ENCODE measurements at places on chromosomes 3 and 15.

DNA sequence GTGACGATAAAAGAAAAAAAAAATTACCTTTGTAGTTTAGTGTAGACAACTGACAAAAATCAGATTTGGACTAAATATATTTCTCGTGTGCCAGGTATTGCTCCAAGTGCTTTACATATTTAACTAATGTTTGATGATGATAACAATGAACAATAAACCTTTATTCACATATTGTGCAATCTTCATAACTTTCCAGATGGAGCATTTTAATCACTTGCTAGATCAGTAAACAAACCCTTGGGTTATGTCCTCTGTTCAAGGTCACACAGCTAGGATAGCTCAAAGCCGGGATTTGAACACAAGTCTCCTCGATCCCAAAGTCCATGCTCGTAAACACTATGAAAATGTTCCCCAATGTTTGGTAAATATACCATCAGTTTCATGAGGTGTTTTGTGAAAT is 14.5 kb downstream of the NCEH1 start:
- no peak for DNase-seq

DNA sequence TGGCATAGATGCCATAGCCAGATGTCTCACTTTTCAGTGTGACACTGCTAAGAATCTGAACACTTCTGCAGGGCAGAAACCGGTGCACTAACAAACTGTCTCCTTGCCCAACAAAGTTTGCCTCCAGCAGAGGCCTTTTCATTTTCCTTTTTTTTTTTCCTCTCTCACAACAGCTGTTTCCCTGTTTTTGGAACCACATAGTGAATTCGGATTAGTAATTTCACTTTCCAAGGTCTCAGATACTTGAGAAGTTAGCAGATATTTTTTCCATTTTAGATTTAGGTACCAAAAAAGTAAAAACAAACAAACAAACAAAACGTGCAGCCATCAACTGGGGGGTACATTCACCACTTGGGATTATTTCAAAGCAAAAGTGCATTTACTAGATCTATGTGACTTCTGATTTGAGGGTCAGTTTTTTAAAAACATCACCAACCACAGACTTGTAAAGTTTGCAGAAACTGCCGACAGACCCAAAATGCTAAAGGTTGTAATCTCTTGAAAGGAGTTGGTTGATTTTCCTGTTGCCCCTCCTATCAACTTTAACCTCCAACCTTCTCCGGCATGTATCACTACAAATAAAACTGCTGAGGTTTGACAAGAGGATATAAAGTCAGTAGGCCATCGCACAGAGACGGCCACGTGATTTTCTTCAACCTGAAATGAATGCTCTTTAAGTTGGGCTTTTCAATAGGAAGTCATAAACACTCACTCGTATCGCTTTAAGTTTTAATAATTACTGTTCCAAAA is 169.1 kb downstream of the CDIN1 start:
- DNase-seq, result no peak

DNA sequence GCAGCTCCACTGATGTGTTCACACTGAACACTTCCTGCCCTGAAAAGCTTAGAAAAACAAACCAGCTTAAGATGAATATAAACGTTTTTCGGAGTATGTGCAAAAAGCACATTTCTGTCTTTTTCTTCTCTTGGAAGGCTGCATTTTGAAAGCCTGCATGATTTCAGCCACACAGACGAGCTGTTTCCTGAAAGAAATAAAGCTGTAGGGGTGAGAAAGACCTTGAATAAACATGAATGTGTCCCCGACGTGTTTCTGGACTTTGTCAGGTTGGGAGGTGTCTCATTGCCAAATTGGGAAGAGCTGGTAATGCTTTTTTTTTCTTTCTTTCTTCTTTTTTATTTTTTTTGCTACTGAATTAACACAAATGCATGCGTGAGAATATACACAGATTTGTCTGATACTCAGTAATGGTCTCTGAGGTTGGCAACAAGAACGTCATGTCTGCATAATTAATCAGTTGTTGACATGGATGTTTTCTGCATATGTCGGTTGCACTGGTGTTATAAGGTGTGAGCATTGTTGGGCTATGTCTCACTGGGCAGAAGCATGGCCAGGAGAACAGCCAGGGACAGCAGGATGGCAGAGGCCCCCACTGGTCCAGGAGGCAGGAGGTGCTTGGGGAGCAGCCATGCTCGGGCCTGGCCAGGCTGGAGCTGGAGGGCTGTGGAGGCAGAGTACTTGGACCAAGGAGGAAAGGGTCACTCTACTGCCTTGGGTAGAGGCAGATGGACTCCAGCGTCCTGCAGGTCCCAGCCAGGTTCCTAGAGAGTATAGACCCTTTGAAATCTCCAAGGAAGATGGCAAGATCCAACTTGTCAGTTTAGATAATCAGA is 39.0 kb downstream of the ADAMTSL3 start:
- DNase-seq, result no peak

DNA sequence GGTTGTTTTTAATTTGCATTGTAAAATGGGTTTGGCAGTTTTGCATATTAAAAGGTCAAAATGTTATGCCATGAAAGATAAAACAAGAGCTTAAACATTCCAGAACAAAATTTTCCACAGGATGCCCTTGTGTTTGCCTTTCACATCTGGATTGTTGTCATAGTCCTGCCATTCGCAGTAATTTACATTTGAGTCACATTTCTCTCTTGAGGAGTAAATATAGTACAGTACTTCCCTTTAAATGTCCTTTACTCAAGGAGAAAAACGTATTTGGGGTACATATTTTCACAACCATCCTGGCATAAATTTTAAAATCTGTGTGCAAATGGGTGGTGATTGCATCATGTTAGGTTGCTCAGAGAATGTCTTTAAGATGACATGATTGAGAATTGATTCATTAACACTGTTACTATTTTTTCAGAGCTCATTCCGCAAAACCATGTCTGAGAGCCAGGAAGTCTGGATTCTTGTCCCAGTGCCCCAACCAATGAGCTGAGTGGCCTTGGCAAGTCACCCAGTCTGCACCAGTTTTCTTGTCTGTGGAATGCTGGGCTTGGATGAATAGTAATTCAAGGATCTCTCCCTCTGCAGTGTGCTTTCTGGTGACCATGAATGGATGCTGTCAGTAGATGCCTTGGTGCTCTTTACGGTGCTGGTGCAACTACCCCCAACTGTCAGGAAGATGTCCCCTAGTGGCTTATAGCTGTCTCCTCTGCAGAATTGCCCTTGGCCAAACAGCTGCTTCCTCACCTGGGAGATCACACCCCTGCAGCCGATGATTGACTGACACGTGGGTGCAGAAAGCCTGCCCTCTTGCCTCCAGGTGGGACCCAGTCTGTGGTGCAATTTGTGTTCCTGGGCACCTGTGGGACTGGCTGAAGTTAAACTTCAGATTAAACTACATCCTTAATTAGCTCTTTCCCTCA is 43.0 kb downstream of the ABHD5 start:
- no peak for DNase-seq

DNA sequence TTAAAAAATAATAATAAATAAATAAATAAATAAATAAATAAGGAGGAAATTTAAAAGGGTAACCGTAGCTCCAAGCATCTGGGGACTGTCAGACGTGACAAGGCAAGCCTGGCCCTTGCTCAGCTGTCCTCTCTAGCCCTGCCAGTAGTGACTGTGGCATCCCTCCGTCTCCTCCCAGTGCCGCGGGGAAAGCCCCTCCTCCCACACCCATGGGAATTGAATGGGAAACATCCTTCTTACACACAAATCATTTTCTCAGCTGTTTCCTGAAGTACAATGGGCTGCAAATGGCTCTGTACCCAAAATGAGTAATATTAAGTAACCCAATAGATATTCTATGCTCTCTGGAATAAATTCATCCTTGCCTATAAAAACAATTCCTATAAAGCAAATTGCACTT is 101.6 kb upstream of the RAD18 start:
- DNase-seq, result peak; percentile 67

- DNase-seq, result no peak
These were observed 128.3 kb downstream of the PLCL2 start for GRCh38 chr3:17013050-17013449.

DNA sequence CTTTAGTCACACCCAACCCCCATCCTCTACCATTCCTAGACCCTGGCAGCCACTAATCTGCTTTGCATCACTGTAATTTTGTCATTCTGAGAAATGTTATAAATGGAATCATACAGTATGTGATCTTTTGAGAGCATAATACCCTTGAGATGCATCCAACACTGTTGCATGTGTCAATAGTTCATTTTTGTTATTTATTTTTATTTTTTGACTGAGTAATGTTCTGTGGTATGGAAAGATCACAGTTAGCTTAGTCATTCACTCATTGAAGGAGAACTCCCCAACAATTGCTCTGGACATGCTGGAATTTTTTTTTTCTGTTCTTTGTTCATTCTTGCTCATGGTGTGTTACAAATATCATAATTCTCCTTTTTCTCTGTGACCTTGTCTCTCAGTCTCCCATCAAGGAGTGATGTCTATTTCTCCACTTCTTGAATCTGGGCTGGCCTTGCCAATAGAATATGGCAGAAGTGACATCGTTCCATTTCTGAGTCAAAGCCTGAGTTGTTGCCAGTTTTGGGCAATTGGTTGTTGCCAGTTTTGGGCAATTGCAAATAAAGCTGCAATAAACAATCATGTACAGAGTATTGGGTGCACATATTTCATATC is 6.8 kb upstream of the ADPGK start:
- no peak for DNase-seq

DNA sequence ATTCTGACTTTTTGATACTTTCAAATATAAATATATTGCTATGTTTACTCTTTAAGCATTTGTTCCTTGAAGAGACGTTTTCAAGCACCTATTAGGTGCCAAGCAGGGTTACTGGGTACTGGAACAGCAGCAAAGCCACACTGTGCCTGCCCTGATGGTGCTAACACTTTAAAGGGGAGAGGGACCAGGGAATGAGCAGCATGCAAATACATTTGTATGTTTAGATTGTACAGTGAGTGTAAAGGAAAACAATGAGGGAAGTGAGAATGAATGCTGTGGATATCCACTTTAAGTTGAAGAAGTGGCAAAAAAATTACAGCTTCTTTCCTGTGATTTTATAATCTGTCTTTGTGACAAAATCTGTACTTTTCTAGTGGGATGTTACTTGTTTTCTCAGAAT is 400.2 kb upstream of the ATP11B start:
- DNase-seq, result no peak

GRCh38 chr3:184737641-184738505 is 26.0 kb upstream of the MAGEF1 start:
- no peak for DNase-seq

- DNase-seq, result no peak
These were observed 107.5 kb upstream of the CHRM5 start for GRCh38 chr15:33860754-33861153.

- no peak for DNase-seq
These were observed 2.6 kb upstream of the RBM15B start for GRCh38 chr3:51388286-51389029.

DNA sequence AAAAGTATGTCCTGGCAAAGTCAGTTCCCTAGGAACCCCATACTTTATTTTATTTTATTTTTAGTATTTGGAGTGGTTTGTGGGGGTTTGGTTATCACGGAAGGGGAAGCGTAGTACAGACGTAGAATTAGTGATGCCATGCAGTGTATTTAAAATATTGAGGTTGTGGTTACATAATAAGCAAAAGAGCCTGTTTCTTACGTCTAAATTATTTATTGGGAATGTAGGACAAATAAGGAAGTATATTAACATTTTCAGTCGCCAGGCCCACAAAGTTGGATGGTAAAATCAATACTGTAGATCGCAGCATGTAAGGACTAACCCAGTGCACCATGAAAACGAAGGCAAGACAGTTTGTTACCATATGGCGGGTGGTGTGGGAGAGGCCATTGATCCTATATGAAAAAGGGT is 558 bp downstream of the DTWD1 start:
- DNase-seq, result no peak

GRCh38 chr15:45454814-45455213 is 67.7 kb downstream of the SLC30A4 start:
- peak; percentile 54 for DNase-seq

DNA sequence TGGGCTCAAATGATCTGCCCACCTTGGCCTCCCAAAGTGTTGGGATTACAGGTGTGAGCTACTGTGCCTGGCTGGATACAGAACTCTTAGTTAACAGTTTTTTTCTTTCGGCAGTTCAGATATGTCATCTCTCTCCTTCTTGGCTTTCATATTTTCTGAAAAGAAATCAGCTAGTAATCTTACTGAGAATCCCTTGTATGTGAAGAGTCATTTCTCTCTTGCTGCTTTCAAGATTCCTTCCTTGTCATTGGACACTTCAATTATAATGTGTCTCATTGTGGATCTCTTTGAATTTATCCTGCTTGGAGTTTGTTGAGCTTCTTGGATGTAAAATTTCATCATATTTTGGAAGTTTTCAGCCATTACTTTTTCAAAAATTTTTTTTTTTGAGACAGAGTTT is 17.0 kb downstream of the TRIM69 start:
- DNase-seq, result no peak

GRCh38 chr3:39134305-39134704 is 19.1 kb downstream of the CSRNP1 start:
- no peak for DNase-seq

- no peak for DNase-seq
These were observed 36.3 kb downstream of the MESD start for GRCh38 chr15:80953001-80953952.

DNA sequence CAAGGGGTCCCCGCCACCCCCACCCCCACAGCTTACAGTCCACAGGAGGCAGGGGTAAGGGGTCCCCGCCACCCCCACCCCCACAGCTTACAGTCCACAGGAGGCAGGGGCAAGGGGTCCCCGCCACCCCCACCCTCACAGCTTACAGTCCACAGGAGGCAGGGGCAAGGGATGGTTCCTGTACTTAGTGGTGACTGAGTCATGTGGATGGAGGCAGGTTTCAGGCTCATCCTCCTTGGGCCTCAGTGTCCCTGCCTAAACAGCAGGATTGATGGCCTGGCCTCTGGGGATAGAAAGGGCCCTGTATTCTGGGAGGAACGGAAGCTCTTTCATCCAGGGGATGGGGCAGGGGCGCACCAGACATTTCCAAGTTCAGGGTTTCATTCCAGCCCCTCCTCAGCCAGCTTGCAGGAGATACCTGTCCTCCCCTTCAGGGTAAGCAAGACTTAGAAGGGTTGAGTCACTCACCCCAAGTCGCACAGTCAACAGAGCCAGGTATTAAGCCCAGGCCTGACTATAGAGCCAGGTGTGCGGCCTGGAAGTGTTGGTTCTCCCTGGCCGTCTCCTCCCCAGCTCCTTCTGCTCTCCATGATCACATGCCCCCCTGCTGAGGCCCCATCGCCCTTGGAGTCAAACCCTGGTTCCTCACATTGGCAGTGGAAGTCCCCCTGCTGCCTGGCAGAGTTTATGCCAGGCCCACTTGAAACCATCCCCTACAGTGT is 12.5 kb downstream of the CSK start:
- no peak for DNase-seq

GRCh38 chr3:184299488-184300377 is 692 bp downstream of the PSMD2 start:
- no peak for DNase-seq

GRCh38 chr3:63578858-63579257 is 73.6 kb upstream of the SNTN start:
- no peak for DNase-seq

DNA sequence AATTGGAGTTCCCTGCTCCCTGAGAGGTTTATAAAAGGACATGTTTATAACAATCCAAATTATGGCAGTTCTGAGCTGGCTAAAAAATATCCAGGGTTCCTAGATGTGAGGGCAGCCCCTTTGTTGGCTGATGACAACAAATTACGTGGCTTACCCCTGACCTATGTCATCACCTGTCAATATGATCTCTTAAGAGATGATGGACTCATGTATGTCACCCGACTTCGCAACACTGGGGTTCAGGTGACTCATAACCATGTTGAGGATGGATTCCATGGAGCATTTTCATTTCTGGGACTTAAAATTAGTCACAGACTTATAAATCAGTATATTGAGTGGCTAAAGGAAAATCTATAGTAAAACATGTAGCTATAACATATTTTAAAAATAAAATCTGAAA is 13.9 kb downstream of the AADAC start:
- no peak for DNase-seq

GRCh38 chr3:64773137-64773536 is 85.3 kb upstream of the ADAMTS9 start:
- DNase-seq, result no peak
